ENCODE measurements at places on chromosomes 1 and 21.
A peak's percentile ranks its signal among the peaks of the same experiment; 100 is the strongest.

- DNase-seq = no peak
Observed at GRCh38 chr21:25562660-25563059, 44.6 kb downstream of the MRPL39 start.

- DNase-seq = no peak
Observed at GRCh38 chr1:171345536-171345935, 31.6 kb downstream of the FMO4 start.

- no peak for DNase-seq
Observed at GRCh38 chr1:20280341-20280740, 10.3 kb upstream of the VWA5B1 start.

DNA sequence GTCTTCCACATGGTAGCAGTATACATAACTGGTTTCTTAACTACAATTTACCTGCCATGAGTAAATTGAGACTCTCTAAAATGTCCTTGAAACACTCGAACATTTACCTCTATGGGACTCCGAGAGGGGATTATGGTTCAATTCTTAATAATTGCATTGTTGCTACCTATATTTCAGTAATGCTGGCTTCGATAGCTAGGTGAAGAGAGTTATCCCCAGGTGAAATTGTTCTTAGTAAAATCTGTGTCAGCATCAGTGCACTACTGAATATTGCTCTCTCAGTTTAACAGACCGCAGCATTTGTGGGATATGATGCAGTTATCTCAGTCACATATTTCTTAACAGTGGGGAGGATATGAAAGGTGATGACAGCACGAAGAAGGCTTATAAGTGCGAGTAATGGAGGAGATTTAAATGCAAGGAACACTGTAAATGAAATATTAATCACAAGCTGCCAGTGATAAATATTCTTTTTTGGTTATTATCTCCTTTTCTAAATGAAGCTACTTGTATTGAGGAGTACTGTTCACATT, 801.9 kb downstream of the BRINP3 start:
- DNase-seq = no peak

- DNase-seq = no peak
Observed at GRCh38 chr21:22630953-22631465, 1632.8 kb downstream of the NCAM2 start.

DNA sequence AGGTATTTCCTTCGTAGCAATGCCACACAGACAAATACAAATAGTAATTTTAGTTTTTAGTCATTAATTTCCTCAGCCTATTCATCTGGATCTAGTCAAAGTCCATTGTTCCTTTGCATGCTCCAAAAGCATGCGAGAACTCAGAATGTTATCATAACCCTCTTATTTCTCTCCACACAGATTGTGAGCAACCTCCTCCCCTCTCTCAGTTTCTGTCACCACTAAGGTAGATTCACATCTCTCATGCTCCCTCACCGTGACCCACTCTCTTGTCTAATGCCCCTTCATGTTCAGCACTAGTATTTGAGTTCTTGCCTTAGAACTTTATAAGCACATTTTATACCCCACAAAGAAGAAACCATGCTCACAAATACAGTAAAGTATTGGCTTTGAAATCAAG, 582.4 kb downstream of the PLA2G4A start:
- no peak for DNase-seq

- peak; percentile 35 for DNase-seq
Observed at GRCh38 chr1:209190591-209191261, 392.8 kb upstream of the CAMK1G start.

GRCh38 chr1:8477983-8478362, 160.1 kb downstream of the SLC45A1 start:
- DNase-seq = no peak

- DNase-seq = no peak
Observed at GRCh38 chr1:33562563-33562962, 90.1 kb downstream of the ZSCAN20 start.

GRCh38 chr1:59329412-59330053, 32.6 kb downstream of the FGGY start:
- no peak for DNase-seq

GRCh38 chr21:15620892-15621291, 108.9 kb upstream of the USP25 start:
- DNase-seq = no peak

GRCh38 chr1:247357781-247358211, 26.1 kb upstream of the ZNF496 start:
- DNase-seq = peak; percentile 47

DNA sequence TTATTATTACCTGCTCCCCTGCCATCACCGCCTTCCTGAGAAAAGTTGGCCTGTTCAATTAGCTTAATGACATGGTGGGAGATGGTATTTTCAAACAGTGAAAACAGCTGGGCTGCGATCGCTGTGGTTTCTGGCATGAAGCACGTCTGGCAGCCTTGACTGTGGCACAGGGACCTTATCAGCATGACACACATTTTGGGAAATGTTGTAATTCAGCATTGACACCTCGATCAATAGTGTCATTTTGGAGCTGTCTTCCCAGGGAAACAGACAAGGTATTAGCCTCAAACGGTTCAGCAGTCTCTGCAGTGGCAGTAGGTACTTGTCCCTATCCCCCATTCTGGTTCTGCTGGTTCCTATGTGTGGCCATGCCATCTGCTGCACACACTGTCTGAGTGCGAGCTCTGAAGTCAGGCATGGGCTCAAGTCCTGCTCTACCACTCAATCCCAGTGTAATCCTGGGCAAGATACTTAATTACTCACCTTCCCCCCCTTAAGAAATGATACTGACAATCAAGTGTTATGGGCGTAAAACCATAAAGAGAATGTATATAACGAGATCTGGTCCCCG, 154.5 kb upstream of the KCND3 start:
- DNase-seq = no peak

- no peak for DNase-seq
Observed at GRCh38 chr1:154330669-154331068, 5.3 kb downstream of the ATP8B2 start.

GRCh38 chr1:208557723-208558094, 313.5 kb upstream of the PLXNA2 start:
- no peak for DNase-seq

GRCh38 chr1:32619701-32620485, 30.5 kb downstream of the ZBTB8OS start:
- DNase-seq = no peak

DNA sequence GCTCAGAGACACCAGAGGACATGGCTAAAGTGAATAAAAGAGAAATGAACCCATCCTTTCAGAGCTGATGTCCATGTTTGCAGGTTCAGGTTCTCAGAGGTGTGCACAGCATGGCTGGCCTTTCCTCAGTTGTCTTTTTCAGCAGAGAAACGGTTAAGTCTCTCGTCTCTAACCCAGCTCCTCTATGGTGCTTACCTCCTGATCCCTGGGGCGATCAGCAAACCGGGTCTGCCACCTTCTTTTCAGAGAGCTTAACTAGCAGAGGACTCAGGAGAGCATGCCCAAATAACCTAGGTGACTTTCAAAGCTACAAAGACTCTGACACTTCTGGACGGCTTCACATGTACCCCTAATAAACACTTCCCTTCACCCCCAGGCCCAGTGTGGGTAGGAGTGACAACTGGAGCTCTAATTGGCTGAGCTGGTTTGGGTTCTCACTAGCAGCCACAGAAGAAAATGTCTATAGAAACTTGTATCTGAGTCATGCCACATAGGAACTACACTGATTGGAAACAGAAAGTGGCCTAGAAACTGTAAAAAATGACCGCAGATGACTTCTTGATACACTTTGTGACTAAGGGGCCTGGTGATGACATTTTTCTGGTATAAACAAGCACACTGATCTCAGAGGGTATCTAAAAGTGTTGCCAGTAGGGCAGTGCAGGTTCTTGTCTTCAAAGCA, at the start of gene AIM2:
TSS of gene AIM2 (minus strand) at position 329 of the 682 bp plus-strand sequence. CDS start 3,267 bp downstream, outside the sequence.
- no peak for DNase-seq

DNA sequence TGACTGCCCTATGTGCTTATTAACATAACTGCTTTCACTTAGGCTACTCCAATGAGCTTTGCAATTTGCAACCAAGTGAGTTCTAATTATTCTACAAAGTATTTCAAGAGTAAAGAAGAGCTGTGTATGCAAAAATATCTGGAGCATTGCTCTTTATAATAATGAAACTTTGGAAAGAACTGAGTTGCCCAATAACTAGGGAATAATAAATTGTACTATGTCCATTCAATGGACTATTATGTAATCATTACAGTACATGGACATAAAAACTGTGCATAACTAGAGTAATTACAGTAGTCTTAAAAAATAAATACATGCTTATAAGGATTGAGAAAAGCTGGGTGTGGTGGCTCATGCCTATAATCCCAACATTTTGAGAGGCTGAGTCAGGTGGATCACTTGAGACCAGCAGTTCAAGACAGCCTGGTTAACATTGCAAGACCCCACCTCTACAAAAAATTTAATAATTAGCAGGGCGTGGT, 70.3 kb upstream of the JAK1 start:
- no peak for DNase-seq

- DNase-seq = no peak
Observed at GRCh38 chr1:51299185-51299885, 31.0 kb downstream of the TTC39A start.

DNA sequence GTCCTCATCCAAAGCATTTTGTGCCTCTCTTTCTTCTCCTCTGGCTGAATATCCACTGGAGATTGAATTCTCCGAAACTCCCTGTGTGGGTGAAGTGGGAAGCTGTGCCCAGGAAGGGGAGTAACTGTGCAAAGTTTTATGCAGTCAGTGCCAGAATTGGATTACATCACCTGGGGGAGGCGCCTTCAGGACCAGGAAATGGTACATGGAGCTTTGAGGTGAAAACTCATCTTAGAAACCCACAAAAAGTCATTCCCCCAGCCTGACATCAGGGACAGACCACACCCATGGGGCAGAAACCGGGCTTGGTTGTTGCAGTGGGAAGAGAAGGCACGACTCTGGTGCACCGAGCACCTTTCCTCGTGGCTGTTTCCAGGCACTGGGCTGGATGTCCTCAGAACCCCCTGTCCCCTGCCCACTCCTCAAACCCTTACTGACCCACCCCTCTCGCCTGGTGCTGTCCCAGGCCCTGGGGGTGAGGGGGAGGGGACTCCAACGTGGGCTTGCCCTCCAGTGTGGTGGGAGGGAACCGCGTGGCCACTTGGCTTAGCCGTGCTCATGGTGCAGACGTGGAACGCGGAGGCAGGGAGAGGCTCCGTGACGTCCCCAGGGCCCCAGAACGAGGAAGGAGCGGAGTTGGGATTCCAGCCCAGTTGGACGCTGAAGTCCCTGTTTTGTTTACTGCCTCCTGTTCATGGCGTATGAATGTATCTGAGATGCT, 15.7 kb downstream of the TFF3 start:
- DNase-seq = no peak

DNA sequence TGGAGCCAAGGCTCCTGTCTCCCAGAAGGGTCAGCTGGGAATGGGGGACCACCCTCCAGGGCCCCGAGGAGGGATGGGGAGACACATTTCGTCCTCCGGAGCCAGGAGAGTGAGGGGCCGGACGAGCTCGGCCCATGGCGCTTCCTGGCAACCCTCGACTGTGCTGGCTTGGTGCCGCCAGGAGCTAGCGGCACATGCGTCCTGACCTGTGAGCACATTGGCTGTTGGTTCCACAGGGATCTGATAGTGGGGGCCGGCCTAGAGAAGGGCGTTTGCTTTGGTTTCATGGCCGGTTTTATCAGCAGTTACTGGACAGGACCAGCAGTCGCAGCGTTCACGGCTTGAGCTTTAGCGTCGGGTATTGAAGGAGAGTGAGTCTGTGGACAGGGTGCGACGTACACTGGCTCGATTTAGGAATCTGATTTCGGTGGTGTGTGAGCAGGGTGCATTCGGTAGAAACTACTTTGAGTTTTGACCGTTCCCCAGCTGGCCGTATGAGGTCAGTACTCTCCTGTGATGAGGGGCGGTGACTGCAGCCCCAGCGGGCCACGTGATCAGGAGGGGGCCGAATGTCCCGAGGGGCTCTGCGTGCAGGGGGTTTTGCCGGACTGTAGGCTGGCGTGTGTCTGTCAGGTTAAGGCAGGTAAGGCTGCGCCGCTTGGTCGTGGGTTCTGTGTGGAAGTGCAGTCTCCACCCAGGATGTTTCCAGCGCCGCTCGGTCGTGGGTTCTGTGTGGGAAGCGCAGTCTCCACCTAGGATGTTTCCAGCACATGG, 18.7 kb downstream of the FAAP20 start:
- DNase-seq = no peak

DNA sequence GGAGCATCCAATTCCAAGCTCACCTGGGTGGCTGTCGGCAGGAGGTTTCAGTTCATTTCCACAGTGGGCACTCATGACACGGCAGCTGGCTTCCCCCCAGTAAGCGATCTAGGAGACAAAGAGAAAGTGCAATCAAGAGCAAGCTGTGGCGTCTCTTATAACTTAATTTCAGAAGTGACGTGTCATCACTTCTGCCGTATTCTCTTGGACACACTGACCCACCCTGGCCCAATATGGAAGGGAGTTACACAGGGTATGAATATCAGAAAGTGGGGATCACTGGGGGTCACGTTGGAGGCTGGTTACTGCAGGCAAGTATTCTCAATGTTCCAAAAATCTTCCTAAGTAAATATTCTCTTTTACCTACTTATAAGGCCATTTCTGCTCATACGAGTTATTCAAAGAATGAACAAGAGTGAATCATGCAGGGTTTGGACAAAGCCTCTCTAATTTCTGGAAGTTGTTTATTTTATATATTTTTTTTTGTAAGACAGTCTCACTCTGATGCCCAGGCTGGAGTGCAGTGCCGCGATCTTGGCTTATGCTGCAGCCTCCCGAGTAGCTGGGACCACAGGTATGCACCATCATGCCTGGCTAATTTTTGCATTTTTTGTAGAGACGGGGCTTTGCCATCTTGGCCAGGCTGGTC, 46.5 kb upstream of the GREM2 start:
- DNase-seq = no peak

- no peak for DNase-seq
Observed at GRCh38 chr1:89844241-89844807, 23.5 kb downstream of the LRRC8D start.

- peak; percentile 52 for DNase-seq
Observed at GRCh38 chr1:226628612-226629155, 80.1 kb downstream of the STUM start.

DNA sequence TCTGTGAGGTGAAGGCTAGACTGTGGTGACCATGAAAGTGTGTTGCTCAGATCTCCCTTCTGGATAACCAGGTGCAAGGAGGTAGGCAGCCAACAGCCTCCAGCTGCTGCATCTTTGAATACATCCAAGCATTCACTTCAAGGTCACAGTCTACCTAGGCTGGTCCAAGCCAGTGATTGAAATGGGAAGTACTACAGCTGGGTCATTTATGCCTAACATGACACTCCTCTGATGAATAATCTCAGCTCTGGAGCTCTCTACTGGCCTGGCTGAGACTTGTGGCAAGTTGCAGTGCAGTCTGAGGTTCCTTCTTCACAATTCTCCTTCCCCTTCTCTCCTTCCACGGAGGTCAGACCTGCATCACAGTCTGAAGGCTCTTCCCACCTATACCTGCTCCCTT, 35.0 kb upstream of the ARHGAP29 start:
- DNase-seq = no peak

GRCh38 chr1:54645806-54646676, 4.5 kb downstream of the MROH7 start:
- DNase-seq = peak; percentile 45

DNA sequence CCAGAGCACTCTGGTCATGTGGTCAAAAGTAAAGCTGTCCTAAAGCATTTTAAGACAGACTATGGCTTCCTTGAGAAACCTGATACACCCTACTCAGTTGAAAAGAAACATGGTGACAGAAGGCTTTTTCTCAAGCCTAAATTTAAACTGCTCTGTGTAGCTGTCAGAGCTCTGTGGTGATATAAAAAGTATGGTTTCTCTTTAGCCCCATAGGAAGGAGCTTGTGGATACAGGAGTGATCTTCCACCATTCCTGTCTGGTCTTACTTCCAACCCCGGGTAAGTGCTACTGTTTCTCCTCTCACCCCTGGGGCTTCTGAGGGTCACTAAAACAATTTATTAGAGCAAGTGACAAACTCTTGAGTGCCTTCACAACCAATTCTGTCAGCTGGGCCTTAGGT, 8.5 kb downstream of the TP53BP2 start:
- no peak for DNase-seq

Measured in femur (tissue), 1 donor.